RPMI7951 (cell line): ENCODE measurements at places on chromosomes 3 and 15. TPM values are rescaled to one million over a fixed set of nuclear protein-coding genes. Genes with fewer than 3 reads are reported as not detected.

Gene TCF12
- total RNA-seq, result 120 and 157 TPM in 2 replicates

Gene MNS1
- total RNA-seq, result 9.6 and 9.7 TPM in 2 replicates

Gene CSTA
- total RNA-seq, result 0.72 and 0.78 TPM in 2 replicates

DNA sequence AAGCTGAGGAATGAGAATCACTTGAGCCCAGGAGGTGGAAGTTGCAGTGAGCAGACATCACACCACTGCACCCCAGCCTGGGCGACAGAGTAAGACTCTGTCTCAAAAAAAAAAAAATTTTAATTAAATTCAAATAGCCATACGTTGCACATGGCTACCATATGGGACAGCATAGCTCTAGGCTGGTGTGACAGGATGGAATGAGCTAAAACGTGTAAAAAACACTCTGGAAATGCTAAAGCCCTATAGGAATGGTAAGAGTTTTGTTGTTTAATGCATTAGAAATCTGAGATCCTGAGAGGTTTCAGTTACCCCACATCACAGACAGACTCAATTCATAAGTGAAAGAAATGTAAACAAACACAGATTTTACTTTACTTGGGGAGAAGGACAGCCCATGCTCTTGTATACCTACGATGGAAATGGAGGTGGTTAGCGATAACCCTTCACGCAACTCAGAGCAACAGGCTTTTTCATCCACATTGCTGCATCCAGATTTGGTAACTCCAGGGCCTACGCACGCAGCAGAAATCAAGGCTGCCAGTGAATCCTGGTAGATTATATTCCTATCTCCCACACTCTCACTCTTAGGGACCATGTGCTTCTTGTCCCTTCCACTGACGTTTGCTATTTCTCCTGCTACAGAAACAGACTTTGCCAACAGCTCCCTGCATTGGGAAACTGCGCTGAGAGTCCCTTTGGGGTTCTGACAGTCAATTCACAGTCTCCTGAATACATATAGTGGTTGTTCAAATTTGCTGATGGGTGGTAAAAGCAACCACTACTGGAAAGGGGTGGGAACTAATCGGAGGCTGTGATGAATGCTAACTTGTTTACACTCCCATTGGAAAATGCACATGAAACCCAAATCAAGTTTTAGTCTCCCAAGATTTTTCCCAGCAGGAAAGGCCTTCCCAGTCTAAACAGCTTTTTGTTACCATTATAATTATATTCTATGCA is 3.1 kb downstream of the SH3BP5 start:
- no peak for DNase-seq

GRCh38 chr15:28116521-28117431 is 17.7 kb upstream of the OCA2 start:
- DNase-seq, result no peak

- peak; percentile 55 for DNase-seq
Measured at GRCh38 chr3:120524171-120524923, 71.8 kb upstream of the NDUFB4 start.

- DNase-seq, result no peak
Measured at GRCh38 chr15:78213425-78213750, 21.0 kb downstream of the ACSBG1 start.

GRCh38 chr3:177483182-177483967 is 286.1 kb upstream of the TBL1XR1 start:
- DNase-seq, result no peak
